ENCODE measurements at places on chromosomes 2 and 18.

GRCh38 chr2:240701736-240702639 lies 10.3 kb downstream of the AQP12A start:
- DNase-seq = no peak

DNA sequence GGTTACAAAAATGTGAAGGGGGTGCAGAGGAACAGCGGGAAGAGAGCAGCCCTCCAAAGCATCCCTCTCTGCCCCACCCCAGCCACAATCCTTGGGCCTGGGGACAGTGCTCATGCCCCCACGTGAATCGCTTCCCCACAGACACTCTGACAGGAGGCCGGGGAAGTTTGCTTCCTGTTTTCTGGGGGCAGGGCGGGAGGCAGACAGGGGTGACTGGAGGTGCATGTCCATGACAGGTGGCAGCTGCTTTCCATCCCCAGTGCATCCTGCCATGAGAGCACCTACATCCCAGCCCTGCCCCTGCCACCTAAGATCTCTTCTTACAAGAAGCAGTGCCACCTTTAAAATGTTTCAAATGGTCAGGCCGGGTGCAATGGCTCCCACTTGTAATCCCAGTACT lies 47.2 kb upstream of the UBE2F start:
- DNase-seq = no peak

DNA sequence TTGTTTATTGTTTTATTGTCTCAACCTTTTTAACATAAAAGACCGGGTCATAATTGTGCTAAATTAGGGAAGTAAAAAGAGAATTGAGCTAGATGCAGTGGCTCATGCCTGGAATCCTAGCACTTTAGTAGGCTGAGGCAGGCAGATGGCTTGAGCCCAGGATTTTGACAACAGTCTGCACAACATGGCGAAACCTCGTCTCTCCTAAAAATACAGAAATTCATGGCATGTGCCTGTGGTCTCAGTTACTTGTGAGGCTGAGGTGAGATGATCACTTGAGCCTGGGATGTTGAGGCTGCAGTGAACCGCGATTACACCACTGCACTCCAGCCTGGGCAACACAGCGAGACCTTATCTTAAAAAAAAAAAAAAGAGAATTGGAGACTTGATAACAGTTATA lies 104.2 kb upstream of the TTC27 start:
- no peak for DNase-seq

- no peak for DNase-seq
Measured at GRCh38 chr18:13315000-13315399, 96.4 kb downstream of the LDLRAD4 start.

DNA sequence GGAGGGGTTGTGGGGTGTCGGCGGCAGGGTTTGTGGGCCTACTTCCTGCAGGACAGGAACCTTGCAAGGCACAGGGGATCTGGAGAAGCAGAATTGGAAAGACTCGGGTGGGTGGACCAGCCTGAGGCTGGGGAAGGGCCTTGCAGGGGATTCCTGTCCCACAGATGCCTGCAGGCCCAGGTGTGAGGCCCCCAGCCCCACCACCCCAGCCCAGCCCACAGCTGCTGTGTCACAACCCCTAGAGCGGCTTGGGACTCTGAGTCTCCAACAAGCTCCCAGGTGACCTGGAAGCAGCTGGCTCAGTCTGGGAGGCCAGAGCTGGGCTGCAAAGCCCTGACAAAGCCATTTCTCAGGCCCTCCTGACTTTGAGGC lies 93.1 kb downstream of the ZFP36L2 start:
- no peak for DNase-seq

DNA sequence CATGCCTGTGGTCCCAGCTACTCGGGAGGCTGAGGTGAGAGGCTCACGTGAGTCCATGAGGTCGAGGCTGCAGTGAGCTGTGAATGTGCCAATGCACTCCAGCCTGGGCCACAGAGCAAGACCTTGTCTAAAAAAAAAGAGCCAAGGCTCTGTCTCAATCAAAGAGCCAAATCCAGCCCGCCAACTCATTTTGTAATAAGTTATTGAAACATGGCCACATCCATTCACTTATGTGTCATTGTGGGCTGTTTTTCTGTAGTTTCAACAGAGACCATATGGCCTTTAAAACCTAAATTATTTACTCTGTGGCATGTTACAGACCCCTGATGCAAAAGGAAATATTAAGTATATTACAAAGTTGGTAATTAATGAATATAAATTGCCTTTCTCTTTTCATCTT lies 60.8 kb downstream of the GPR39 start:
- no peak for DNase-seq

- no peak for DNase-seq
Measured at GRCh38 chr2:144660518-144661316, 140.8 kb upstream of the ZEB2 start.

DNA sequence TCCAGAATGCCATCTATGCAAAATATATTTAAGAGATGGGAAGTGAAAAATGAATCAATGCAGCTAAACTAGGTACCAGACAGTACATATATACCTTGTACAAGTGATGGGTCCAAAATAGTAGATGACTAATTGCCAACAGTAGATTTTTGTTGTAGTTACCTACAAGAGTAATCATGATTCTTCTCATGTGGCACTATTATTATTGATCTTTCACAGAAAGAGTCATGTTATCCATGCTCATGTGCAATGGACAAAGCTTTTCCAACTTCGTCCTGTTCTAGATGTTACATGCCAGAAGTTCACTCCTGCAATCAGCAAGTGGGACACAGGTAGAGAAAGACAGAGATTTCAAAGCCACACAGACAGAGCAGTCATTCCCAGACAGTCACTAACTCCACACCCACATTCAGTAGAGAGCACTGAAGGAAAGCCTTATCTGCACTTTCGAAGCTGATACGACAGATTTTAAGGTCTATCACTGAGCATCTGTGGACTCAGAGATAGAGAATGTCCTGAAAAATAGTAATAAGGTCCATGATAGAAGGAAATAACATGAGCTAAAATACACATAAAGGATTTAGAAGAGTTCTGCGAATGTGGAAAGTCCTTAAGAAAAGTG lies 101.6 kb upstream of the ITPRID2 start:
- DNase-seq = no peak

- DNase-seq = no peak
Measured at GRCh38 chr2:150332383-150332782, 155.1 kb downstream of the RND3 start.

DNA sequence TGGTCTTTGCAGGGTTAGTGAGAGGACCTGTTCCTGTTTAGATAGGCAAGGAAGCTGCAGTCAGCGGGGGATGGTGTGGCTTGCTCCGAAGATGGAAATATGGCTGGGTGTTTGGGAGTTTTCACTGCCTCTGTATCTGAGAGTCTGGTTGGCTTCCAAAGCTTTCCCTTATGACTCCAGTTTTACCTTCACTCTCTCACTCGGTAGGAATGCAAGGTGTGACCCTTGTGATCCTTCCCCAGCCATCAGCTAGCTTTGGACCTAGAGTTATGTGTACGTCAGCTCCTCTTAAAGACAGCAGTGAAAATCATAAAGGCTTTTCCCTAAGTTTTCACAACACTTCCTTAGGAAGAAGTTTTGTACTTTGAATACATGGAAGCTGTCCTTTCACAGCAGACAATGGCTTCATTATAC lies 35.5 kb upstream of the TMEM87B start:
- DNase-seq = no peak

DNA sequence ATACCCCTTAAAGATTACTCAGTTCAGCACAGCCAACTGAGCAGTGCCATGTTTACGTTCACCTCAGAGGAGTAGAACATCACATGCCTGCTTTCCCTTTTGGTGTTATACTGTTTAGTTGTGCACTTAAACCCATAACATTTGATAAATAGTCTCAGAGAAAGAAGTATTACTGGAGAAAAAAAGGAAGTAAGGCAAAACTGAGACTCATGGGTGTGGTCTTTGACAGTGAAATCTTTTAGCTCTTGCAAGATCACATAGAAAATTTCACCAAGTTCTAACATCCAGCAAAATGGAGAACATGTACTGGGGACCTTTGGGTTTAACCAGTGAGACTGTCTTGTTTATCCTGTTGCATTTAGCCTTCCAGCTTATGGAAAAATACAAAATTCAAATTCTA lies 5.6 kb downstream of the TANK start:
- no peak for DNase-seq

DNA sequence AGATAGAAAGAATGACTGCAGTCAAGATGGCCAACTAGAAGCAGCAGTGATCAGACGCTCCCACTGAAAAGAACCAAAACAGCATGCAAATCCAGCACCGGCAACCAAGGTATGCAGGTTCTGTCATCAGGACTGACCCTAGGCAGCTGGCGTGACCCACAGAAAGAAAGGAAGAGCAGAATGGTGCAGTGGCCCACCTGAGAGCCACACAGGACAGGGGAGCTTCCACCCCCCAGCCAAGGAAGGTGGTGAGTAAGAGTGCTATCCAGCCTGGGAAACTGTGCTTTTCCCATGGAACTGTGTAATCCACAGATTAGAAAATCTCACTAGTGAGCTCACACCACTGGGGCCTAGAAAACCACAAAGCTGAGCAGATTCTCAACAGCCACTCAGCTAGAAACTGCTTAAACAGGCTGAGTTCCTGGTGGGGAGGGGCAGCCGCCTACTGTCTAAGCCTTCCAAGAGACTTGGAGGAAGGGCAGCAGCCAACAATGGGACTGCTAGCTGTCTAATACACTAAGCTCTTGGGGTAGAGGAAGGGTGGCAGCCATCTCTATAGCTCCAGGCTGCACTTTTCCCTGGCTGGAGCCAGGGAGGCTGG lies 127.9 kb downstream of the EVA1A start:
- no peak for DNase-seq

DNA sequence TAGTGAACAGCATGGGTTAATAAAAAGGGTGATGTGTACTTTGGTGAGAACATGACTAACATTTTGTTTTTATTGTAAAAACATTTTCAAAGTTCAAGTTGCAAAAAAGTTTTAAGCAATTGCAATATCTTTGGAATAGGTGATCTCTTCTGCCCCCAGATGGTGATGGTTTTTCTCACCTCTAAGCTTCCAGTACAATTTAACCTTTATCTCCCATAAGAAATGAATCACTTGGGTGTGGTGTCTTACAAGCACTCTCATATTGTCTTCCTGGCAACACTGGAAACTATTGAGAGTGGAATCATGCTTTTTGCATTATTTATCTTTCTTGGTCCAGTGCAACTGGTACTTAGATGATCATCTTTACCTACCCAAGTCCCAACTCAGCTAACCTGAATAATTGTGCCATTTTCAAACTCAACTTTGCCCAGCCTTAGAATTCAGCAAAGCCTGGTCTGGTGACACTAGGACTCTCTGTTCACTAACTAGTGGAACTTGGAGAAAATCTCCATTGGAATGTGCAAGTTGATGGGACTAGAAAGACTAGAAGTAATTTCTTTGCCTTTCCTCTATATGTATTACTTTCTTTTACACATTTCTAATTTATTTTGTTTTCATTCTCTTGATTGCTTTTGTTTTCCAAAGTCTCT lies 964.7 kb upstream of the ZEB2 start:
- DNase-seq = no peak

DNA sequence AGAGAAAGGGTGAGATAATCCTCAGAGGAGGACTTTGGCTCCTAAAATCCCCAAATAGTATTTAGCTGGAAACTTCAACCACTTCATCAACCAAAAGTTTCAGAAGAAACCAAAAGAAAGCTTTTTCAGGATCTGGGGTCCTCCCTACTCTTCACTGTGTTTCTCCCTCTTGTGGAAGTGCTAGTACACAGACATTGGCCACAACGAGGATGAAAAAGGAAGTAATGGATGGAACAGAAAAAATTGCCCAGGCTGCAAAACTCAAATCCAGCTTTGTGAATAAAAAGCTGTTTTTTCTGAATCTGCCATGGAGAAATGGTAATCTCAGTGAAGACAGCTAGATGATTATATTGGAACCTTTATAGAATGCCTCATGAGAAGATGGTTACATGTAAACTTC lies 4.0 kb downstream of the PID1 start:
- DNase-seq = no peak

DNA sequence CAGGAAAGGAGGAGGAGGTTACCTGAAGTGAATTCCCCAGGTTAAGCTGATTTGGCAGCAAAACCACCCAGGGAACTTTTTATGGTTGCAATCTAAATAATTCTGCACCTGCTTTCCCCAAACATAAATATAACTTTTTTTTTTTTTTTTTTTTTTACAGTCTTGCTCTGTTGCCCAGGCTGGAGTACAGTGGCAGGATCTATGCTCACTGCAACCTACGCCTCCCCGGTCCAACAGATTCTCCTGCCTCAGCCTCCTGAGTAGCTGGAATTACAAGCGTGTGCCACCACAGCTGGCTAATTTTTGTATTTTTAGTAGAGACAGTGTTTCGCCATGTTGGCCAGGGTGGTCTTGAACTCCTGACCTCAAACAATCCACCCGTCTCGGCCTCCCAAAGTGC lies 16.1 kb upstream of the PPP1CB start:
- no peak for DNase-seq

DNA sequence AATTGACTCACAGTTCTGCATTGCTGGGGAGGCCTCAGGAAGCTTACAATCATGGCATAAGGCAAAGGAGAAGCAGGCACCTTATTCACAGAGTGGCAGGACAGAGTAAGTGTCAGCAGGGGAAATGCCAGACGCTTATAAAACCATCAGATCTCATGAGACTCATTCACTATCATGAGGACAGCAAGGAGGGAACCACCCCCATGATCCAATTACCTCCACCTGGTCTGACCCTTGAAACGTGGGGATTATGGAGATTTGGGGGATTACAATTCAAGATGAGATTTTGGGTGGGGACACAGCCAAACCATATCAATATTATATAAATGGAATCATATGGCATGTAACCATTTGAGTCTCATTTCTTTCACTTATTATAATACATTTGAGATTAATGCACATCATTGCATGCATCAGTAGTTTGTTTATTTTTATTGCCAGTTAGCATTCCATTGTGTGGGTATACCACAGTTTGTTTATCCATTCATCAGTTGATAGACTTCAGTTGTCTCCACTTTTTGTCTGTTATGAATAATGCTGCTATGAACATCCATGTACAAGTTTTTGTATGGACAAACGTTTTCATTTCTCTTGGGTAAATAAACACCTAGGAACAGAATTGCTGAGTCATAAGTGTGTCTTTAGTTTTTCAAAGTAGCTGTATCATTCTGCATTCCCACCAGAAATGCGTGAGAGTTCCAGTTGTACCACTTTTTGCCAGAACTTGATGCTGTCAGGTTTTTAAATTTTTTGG lies 5.8 kb upstream of the SRBD1 start:
- DNase-seq = no peak

DNA sequence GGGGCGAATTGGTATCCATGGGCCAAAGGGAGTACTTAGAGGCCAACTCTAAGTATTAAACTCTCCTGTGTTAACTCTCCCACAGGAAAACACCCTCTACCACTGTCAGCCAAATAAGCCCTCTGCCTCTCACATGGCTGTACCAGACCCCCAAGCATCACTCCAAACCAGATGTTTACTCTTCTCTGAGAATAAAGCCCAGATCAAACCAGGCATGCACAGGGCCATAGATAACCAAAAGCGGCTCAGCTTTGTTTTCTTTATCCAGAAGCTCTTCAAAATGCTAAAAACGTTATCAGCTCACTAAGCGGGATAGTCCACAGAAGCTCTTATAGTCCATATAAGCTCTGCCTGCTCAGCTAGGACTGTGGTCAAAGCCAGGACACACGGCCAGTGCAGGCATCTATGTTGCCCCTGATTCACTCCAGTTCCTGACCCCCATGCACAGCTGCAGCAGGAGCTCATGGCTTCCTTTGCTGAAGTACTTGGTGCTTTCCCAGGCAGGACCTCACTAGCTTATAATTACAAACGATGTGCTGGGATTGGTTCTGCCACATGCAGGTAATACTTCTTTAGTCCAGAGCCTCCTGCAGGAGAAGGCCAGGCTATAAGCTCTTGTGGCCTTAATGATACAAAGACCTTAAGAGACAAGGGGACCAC lies 21.0 kb upstream of the SEMA4C start:
- DNase-seq = no peak

- DNase-seq = no peak
Measured at GRCh38 chr2:70241340-70241739, 7.1 kb downstream of the TIA1 start.

GRCh38 chr2:68970566-68971265 lies 3.7 kb upstream of the GKN1 start:
- no peak for DNase-seq

Measured in NCI-H2029 (cell line).